ENCODE measurements at places on chromosomes 5 and 9.

DNA sequence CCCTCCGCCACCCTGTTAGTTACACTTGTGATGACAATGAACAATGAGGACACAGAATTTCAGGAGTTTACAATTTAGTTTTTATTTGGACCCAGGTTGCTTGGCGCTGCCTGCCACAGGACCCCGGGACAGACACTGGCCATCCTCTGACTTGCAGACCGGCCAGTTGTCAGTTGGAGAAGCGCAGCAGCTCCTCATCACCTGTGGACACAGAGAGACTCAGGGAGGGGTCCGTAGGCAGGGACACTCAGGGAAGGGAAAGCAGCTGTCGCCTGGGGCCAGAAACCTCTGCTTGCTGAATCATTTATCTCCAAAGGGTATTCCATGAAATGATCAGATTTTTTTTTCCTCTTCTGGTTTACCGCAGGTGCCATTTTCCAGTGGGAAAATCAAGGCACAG, 18.0 kb downstream of the AMBP start:
- DNase-seq = no peak

- no peak for DNase-seq
Measured at GRCh38 chr5:89072842-89073672, 190.1 kb upstream of the MEF2C start.

DNA sequence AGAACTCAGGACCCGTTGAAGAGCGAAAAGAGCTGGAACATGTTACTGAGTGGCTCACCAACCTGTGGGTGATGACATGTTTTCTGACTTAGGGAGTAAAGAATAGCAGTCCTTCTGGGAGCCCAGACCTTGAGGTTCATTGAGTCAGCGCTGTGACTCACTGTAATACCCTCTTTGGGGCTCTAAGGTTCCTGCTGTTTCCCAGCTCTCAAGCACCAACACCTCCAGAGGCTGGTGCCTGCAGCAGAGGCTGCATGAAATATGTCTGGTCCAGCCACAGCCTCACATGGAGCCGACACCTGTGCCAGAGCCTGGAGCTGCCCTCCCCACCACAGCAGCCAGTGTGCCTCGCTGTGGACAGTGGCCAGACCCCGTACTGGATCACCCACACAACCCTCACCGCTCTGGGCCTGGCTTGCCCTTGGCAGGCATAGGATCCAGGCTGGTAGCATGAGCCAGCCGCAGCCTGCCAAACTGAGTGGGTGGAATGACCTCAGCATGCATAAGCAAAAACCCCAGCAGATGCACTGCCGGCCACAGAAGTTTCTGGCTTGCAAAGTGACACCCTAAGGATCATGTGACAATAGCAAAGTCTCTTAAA, 143.5 kb upstream of the MRPS30 start:
- no peak for DNase-seq

GRCh38 chr9:87520172-87520683, 22.6 kb downstream of the DAPK1 start:
- DNase-seq = no peak

- DNase-seq = no peak
Measured at GRCh38 chr5:134133995-134134541, 19.6 kb downstream of the TCF7 start.

DNA sequence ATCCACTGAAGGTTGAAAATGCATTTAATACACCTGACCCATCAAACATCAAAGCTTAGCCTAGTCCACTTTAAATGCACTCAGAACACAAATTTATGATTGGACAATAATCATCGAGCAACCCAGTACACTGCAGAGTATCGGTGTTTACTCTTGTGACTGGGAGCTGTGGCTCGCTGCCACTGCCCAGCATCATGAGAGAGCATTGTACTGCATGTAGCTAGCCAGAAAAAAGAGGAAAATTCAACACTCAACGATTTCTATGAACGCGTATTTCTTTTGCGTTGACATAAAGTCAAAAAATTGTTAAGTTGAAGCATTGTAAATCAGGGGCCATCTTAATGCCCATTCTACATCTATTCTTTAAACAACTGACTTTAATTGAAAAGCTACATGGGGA, 95.1 kb upstream of the CD180 start:
- DNase-seq = no peak

- DNase-seq = no peak
Measured at GRCh38 chr5:111954516-111955395, 197.8 kb upstream of the NREP start.

DNA sequence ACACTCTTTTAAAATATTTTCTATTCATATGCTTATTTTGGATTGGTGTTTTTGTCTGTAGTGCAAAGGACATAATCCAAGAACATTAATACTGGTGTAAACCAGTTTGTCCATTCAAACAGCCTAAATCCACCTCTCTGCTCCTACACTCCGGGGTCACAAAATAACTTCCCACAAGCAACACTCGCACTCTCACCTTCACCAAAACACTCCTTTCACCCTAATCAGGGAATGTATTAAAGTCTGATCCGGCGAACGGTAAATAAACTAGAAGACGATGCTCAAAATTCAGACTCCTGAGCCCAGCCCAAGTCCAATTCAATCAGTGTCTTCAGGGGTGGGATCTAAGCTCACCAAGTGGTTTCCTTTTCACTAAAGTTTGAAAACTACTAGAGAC, 649 bp downstream of the AP3B1 start:
- no peak for DNase-seq

DNA sequence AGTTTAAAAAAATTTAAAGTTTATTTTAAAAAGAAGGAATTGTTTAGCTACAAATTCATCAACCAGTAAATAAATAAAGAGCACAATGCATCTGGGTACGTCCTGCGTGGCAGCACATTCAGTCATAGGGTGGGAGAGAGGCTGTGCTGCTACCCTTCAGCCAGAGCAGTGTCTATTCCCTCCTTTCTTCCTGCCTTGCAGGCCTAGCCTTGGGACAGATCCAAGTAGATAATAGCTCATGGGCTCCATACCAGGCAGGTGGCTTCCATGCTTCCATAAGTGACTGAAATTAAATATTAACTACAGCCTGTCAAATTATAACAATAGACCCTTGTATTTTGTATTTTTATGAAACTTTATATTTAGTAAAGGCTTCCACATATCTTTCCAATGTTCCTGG, 408.3 kb upstream of the RGMB start:
- DNase-seq = no peak

DNA sequence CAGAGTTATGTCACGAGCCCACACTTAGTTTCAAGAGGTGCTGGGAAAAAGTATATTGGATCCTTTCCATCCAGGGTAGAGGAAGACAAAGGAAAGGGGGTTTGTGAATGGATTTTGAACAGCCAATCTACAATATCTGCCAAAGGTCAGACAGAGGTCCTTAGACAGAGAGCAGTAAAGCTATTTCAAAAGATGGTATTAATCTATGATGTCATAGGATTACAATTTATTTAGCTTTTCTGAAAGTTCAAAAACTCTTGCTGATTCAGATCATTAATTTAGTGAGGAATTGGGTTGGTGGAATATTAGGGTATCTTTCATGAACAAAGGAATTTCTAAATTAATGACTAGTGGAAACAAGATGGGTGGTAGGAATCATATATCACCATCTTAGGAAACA, 126.9 kb downstream of the NTRK2 start:
- no peak for DNase-seq

GRCh38 chr9:86281593-86282076, 703 bp downstream of the ISCA1 start:
- no peak for DNase-seq

- DNase-seq = no peak
Measured at GRCh38 chr5:160356550-160357347, 13.7 kb downstream of the C1QTNF2 start.
